ENCODE measurements at places on chromosomes 4 and X. TPM values are rescaled to one million over a fixed set of nuclear protein-coding genes. Genes with fewer than 3 reads are reported as not detected.

The HCCS gene
- total RNA-seq = 2.1 TPM

GRCh38 chr4:2372488-2373030, 45.9 kb downstream of the ZFYVE28 start:
- H3K27me3 ChIP-seq = no peaks in the 10 kb centered on the region
- no peaks in the 10 kb centered on the region for H3K36me3 ChIP-seq
- H3K27ac ChIP-seq = no peak overlapping the region
- H3K4me3 ChIP-seq = no peak overlapping the region
- no peak for DNase-seq
- no peaks in the 10 kb centered on the region for H3K4me1 ChIP-seq

The CCNA2 gene
- 1.4 TPM for total RNA-seq

- H3K4me1 ChIP-seq = no peaks in the 10 kb centered on the region
- no peak overlapping the region for H3K4me3 ChIP-seq
- H3K27ac ChIP-seq = no peak overlapping the region
Measured at GRCh38 chr4:3655963-3656362, 110.2 kb upstream of the ADRA2C start.

The BEND2 gene
- not detected for total RNA-seq

The CT45A5 gene
- total RNA-seq = not detected

- peaks cover 24% of the 10 kb centered on the region for H3K36me3 ChIP-seq
- H3K4me3 ChIP-seq = no peak overlapping the region
- no peaks in the 10 kb centered on the region for H3K27me3 ChIP-seq
- H3K27ac ChIP-seq = peak overlapping the region; percentile 41
- peaks cover 75% of the 10 kb centered on the region for H3K4me1 ChIP-seq
Measured at GRCh38 chr4:38677441-38677840, 13.4 kb downstream of the KLF3 start.

DNA sequence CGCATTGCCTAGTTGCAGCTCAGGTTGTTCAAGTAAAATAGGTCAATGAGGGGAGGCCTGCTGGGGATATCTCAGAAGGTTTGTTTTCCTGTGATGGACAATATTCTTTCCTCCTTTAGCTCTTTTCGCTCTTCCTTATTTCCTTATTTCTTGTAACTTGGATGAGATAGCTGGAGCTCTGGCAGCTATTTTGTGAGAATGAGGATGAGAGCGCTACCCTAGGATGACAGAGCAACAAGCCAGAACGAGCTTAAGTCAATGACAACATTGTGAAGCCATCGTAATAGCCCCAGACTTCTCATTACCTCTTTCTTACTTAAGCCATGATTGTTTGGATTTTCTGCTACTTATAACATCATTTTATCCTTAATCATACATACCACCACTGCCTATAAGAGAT, 124.3 kb upstream of the GATB start:
- H3K27ac ChIP-seq = no peak overlapping the region
- H3K27me3 ChIP-seq = no peaks in the 10 kb centered on the region
- H3K4me3 ChIP-seq = no peak overlapping the region
- no peak for DNase-seq
- H3K4me1 ChIP-seq = no peaks in the 10 kb centered on the region

- H3K27me3 ChIP-seq = no peaks in the 10 kb centered on the region
- no peak overlapping the region for H3K4me3 ChIP-seq
- no peaks in the 10 kb centered on the region for H3K36me3 ChIP-seq
- H3K27ac ChIP-seq = no peak overlapping the region
Measured at GRCh38 chr4:146330392-146330791, 116.1 kb downstream of the REELD1 start.

Data from upper lobe of left lung (tissue), 6 donors.